ENCODE measurements at places on chromosomes 12 and 14.

DNA sequence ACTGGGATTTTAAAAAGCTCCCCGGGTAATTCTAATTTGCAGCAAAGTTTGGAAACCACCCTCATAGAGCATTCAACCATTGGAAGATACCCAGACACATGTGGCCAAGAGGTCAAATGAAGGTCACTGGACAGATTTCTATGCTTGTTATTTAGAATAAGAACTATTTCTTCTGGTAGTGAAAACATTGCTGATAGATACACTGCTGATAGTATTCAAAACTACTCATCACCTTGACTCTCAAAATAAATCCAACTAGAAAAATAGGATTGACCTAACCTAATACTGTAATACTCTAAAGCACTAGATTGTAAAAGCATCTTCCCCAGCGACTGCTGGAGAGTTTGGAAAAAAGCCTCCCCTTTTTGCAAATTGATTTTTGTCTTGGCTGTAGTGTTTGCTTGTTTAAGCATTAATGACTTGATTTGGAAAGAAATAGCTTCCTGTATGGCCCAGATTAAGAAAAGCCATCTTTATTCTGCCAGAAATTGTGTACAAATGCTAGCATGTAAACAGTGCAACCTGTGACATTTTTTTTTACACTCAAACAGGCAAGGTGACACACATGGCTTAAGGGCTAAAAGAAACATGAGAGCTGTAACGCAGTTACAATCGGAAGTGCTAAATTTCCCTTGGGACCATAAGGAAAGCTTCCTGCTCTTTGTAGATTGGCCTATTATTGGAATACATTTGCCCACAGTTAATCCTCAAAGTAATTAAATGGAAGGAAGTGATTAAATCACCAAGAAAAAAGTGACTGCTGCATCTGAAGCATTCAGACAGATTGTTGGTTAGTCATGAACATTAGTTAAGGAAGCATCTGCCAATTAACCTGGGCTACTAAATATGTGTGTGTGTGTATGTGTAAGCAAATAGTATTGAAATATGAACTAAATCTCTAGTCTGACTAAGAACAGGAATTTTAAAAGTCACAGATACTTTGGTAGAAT is 356.5 kb upstream of the ATP2B1 start:
- H3K4me1 ChIP-seq, result peaks cover 4% of the 10 kb centered on the region
- no peak overlapping the region for H3K27ac ChIP-seq
- no peak overlapping the region for H3K4me3 ChIP-seq
- no peaks in the 10 kb centered on the region for H3K27me3 ChIP-seq

DNA sequence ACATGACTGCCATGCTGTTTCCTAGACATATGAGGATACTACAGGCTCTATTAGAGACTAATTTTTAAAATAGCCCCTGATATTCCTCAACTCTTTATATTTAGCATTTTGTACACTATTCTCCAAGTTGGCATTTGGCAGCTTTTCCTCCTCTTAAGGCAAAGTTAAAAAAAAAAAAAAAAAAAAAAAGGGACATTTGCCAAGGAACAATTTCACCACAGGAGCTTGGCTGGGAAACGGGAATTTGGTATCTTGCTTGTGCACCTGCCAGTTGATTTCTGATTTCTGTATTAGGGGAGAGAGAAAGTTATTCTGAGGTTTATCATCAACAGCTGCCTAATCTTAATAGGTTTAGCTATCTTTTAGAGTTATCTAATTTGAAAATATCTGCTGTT is 87.2 kb downstream of the CAND1 start:
- no peak overlapping the region for H3K4me3 ChIP-seq
- no peaks in the 10 kb centered on the region for H3K36me3 ChIP-seq
- no peaks in the 10 kb centered on the region for H3K4me1 ChIP-seq
- no peaks in the 10 kb centered on the region for H3K27me3 ChIP-seq
- DNase-seq, result no peak

- H3K36me3 ChIP-seq, result peaks cover 5% of the 10 kb centered on the region
- peaks cover 34% of the 10 kb centered on the region for H3K4me1 ChIP-seq
- H3K27ac ChIP-seq, result no peak overlapping the region
- no peak overlapping the region for H3K4me3 ChIP-seq
- H3K27me3 ChIP-seq, result no peaks in the 10 kb centered on the region
- no peak for DNase-seq
Observed at GRCh38 chr14:45091710-45092109, 7.8 kb downstream of the PRPF39 start.

- no peak for DNase-seq
- no peaks in the 10 kb centered on the region for H3K27me3 ChIP-seq
- no peak overlapping the region for H3K4me3 ChIP-seq
Observed at GRCh38 chr14:22882529-22883172, 371 bp upstream of the REM2 start.

- no peaks in the 10 kb centered on the region for H3K4me1 ChIP-seq
- no peak overlapping the region for H3K27ac ChIP-seq
- H3K4me3 ChIP-seq, result no peak overlapping the region
- no peak for DNase-seq
Observed at GRCh38 chr12:29438752-29439408, 57.9 kb upstream of the ERGIC2 start.

GRCh38 chr12:54038871-54039414 is 6.1 kb downstream of the HOXC5 start:
- no peak for DNase-seq
- H3K4me1 ChIP-seq, result peaks cover 88% of the 10 kb centered on the region
- no peaks in the 10 kb centered on the region for H3K27me3 ChIP-seq

- H3K36me3 ChIP-seq, result peaks cover 3% of the 10 kb centered on the region
- peaks cover 44% of the 10 kb centered on the region for H3K4me1 ChIP-seq
- no peak for DNase-seq
- H3K27ac ChIP-seq, result peak overlapping the region; percentile 86
- H3K27me3 ChIP-seq, result no peaks in the 10 kb centered on the region
- H3K4me3 ChIP-seq, result no peak overlapping the region
Observed at GRCh38 chr12:50932787-50933280, 19.5 kb upstream of the HIGD1C start.

DNA sequence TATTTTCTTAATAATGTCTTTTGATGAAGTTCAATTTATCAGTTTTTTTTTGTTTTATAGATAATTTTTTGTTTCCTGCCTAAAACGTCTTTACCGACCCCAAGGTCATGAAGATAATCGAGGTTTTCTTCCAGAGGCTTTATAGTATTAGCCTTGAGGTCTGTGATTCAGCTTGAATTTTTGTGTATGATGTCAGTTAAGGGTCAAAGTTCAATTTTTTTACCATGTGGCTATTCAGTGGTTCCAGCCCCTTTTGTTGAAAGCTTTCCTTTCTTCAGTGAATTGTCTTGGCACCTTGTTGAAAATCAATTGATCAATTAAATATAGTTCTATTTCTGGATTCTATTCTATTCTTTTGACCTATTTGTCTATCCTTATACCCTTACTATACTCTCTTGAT is 3.2 kb upstream of the MGST1 start:
- no peaks in the 10 kb centered on the region for H3K4me1 ChIP-seq
- DNase-seq, result no peak
- H3K36me3 ChIP-seq, result no peaks in the 10 kb centered on the region
- H3K27me3 ChIP-seq, result no peaks in the 10 kb centered on the region
- no peak overlapping the region for H3K4me3 ChIP-seq
- H3K27ac ChIP-seq, result no peak overlapping the region

DNA sequence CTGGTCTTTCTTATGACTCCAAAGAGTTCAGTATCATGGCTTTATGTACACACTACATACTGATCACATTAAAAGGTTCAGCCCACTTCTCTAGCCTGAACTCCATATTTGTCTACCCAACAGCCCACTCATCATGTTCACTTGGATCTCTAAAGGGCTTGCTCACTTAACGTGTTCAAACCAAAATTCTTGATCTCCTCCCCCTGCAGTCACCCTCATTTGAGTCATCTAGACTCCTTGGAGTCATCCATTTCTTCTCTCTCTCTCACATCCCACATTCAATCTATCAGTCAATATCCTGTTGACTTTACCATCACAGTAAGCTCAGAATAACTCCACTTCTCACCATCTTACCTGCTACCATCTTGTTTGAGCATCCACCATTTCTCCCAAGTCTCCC is 148.4 kb upstream of the ARID2 start:
- no peaks in the 10 kb centered on the region for H3K27me3 ChIP-seq
- H3K27ac ChIP-seq, result no peak overlapping the region
- no peaks in the 10 kb centered on the region for H3K36me3 ChIP-seq

- H3K4me3 ChIP-seq, result peak overlapping the region; percentile 55
- no peaks in the 10 kb centered on the region for H3K36me3 ChIP-seq
- H3K4me1 ChIP-seq, result peaks cover 13% of the 10 kb centered on the region
- H3K27ac ChIP-seq, result no peak overlapping the region
Observed at GRCh38 chr12:53750812-53751335, 905 bp downstream of the CISTR start.

- H3K27ac ChIP-seq, result no peak overlapping the region
- H3K4me3 ChIP-seq, result no peak overlapping the region
- no peaks in the 10 kb centered on the region for H3K27me3 ChIP-seq
- H3K36me3 ChIP-seq, result no peaks in the 10 kb centered on the region
Observed at GRCh38 chr14:88225721-88226120, 97.3 kb downstream of the KCNK10 start.

GRCh38 chr14:95286645-95287044 is 33.1 kb downstream of the CLMN start:
- DNase-seq, result no peak
- no peaks in the 10 kb centered on the region for H3K27me3 ChIP-seq
- H3K27ac ChIP-seq, result no peak overlapping the region
- H3K36me3 ChIP-seq, result no peaks in the 10 kb centered on the region

DNA sequence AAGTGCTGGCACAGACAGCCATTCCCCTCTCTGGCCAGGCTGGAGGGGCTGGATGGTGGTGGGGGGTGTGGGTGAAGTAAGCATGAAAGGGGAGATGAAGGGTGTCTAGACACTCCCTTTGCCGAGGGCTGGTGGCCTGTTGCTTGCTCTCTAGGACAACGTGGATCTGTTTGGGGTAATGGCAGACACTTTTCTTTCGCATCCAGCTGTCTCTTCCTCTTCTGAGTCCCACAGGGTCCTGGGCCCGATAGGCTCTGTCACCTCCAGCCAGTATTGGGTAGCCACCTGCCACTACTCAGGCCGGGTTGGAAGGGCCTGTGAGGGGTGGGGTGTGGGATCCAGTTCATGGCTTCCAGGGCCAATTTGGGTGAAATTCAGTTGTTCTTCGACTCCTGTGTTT is 218.1 kb downstream of the CACNA1C start:
- peaks cover 5% of the 10 kb centered on the region for H3K4me1 ChIP-seq
- peak overlapping the region; percentile 49 for H3K27ac ChIP-seq
- H3K4me3 ChIP-seq, result no peak overlapping the region
- peaks cover 21% of the 10 kb centered on the region for H3K27me3 ChIP-seq
- no peak for DNase-seq

- peak overlapping the region; percentile 48 for H3K27ac ChIP-seq
- no peak overlapping the region for H3K4me3 ChIP-seq
- no peaks in the 10 kb centered on the region for H3K27me3 ChIP-seq
- no peak for DNase-seq
Observed at GRCh38 chr12:2118061-2118460, 65.3 kb downstream of the CACNA1C start.

DNA sequence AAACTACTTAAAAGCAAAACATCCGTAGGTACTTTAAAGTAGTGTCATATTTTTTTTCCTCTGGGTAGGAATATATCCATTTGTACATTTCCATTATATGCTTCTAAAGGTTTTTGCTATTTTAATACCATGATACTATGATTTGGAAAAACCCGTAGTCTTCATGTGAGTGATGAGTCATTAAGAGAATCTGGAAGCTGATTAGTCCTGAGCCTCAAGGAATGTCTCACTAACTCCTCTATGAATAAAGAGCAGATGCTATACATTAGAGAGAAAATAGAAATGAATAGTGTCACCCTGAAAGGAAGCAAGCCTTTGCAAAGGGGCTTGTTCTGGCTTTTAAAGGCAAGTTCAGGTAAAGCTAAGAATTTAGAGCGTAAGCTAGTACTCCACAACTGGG is 432.1 kb downstream of the CCDC91 start:
- H3K27ac ChIP-seq, result no peak overlapping the region
- no peaks in the 10 kb centered on the region for H3K27me3 ChIP-seq
- no peak for DNase-seq
- no peaks in the 10 kb centered on the region for H3K4me1 ChIP-seq
- no peak overlapping the region for H3K4me3 ChIP-seq

DNA sequence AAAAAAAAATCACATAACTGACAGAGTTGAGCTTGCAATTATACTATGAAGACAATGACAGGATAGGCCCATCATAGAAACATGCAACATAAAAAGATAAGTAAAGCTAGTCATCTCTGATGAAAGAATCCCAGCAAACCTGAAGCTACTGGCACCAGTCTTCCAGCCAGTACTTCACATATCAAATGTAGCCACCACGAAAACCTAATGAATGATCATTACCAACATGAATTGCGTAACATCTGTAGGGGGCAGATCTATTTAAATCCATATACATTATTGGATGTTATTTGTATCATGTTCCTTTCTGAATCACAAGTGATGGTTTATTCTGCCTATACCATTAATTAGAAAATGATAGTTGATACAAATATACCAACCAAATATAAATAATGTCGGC is 73.9 kb downstream of the BCAT1 start:
- DNase-seq, result no peak
- no peaks in the 10 kb centered on the region for H3K36me3 ChIP-seq
- no peaks in the 10 kb centered on the region for H3K4me1 ChIP-seq
- no peak overlapping the region for H3K4me3 ChIP-seq

- no peak overlapping the region for H3K27ac ChIP-seq
- no peaks in the 10 kb centered on the region for H3K27me3 ChIP-seq
- no peaks in the 10 kb centered on the region for H3K4me1 ChIP-seq
- H3K36me3 ChIP-seq, result peaks cover 45% of the 10 kb centered on the region
- H3K4me3 ChIP-seq, result no peak overlapping the region
- DNase-seq, result no peak
Observed at GRCh38 chr14:21498540-21499526, 12.3 kb downstream of the METTL3 start.

GRCh38 chr12:57465030-57465746 is 5.6 kb downstream of the GLI1 start:
- no peaks in the 10 kb centered on the region for H3K27me3 ChIP-seq
- no peak overlapping the region for H3K4me3 ChIP-seq
- no peak for DNase-seq
- peaks cover 13% of the 10 kb centered on the region for H3K4me1 ChIP-seq
- no peak overlapping the region for H3K27ac ChIP-seq

GRCh38 chr12:12017798-12018197 is 52.9 kb upstream of the BCL2L14 start:
- no peaks in the 10 kb centered on the region for H3K27me3 ChIP-seq
- H3K36me3 ChIP-seq, result no peaks in the 10 kb centered on the region
- H3K27ac ChIP-seq, result no peak overlapping the region
- no peaks in the 10 kb centered on the region for H3K4me1 ChIP-seq
- no peak overlapping the region for H3K4me3 ChIP-seq
